ENCODE measurements at places on chromosomes 2 and 18. TPM values are rescaled to one million over a fixed set of nuclear protein-coding genes. Genes with fewer than 3 reads are reported as not detected.

The FRZB gene
- total RNA-seq: not detected

The PPIG gene
- total RNA-seq: 55.2 TPM

The ZNF385B gene
- not detected for total RNA-seq

The MAT2A gene
- total RNA-seq: 399 TPM

The RAPGEF4 gene
- total RNA-seq: 0.20 TPM

The TUBA4B gene
- total RNA-seq: not detected

The OR6B2 gene
- not detected for total RNA-seq

The FAM98A gene
- 91.2 TPM for total RNA-seq

GRCh38 chr2:164084066-164084465 lies 348.3 kb upstream of the FIGN start:
- no peak for DNase-seq

- DNase-seq: no peak
Observed at GRCh38 chr18:7234091-7234490, 3.2 kb downstream of the LRRC30 start.

DNA sequence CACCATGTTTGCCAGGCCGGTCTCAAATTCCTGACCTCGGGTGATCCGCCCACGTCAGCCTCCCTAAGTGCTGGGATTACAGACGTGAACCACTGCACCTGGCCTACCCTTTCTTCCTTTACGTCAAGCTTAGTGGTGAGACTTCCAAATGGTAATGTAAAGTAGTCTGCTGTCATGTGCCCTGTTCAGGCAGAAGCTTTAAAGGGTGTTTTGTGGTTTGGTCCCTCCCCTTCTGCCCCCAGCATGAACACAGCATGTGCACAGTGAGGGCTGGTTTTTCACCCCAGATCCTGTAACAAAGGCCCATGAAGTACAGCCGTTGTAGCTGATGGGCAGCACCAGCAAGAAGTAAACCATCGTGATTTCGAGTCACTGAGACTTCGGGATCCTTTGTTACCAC lies 2.7 kb upstream of the DTYMK start:
- DNase-seq: peak; percentile 45

- no peak for DNase-seq
Observed at GRCh38 chr2:20065885-20066602, 14.6 kb upstream of the LAPTM4A start.

DNA sequence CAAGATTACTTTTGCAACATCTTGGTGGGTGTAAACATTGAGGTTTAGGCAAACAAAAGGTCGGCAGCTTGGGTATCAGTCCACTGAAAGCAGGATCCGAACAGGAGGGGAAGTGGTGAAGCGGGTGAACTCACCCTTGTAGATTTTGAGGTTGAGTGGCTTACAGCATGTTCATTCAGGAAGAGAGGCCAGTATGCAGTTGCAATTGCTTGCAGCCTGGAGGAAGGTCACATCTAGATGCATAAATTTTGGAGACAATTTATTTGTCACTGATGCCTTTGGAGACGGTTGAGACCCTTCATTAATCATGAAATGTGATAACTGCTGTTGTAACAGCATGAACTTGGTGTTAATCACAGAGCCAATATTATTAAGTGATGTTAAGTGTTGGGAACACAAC lies 131.1 kb downstream of the LTBP1 start:
- no peak for DNase-seq

DNA sequence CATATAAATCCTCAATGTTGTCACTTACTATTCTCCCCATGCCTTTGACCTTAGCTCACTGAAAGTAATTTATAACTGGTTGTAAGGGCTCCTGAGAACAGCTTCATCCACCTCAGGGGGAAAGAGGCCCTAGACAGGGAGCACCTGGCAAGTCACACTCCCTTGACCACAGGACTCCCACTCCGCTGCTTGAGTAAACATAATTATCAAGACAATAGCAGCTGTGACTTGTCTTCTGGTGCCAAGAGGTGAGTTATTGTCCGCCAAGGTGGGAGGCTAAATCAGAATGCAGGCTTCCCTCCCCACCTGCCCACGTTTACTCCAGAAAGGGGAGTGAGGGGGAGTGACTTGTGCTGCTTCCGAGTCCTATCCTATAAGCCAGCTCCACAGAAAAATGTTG lies 230.6 kb upstream of the LRATD1 start:
- no peak for DNase-seq

DNA sequence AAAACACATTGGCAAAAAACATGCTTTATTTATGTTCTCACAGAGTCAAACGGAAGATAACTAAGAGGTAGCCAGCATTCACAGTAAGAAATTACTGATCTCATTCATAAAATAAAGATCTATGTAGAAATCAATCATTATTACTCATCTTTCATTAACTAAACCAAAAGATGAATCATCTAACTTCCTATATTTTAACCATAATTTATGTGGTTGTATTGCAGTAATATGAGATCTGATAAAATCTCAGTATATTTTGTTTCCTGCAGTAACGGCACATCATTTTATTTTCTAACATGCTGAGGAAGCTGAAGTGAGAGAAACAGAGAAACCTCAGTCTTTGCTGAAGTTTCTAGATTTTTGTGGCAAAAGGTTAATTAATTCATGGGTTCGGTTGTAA lies 375.8 kb downstream of the GALNT13 start:
- DNase-seq: no peak

GRCh38 chr18:79600596-79600995 lies 79.0 kb upstream of the CTDP1 start:
- DNase-seq: no peak

All from activated T-cell treated with anti-CD3 and anti-CD28 coated beads, Interleukin-2, amount 50 U/mL, for 4 hours (primary cell).